ENCODE measurements at places on chromosomes 5 and 9.

DNA sequence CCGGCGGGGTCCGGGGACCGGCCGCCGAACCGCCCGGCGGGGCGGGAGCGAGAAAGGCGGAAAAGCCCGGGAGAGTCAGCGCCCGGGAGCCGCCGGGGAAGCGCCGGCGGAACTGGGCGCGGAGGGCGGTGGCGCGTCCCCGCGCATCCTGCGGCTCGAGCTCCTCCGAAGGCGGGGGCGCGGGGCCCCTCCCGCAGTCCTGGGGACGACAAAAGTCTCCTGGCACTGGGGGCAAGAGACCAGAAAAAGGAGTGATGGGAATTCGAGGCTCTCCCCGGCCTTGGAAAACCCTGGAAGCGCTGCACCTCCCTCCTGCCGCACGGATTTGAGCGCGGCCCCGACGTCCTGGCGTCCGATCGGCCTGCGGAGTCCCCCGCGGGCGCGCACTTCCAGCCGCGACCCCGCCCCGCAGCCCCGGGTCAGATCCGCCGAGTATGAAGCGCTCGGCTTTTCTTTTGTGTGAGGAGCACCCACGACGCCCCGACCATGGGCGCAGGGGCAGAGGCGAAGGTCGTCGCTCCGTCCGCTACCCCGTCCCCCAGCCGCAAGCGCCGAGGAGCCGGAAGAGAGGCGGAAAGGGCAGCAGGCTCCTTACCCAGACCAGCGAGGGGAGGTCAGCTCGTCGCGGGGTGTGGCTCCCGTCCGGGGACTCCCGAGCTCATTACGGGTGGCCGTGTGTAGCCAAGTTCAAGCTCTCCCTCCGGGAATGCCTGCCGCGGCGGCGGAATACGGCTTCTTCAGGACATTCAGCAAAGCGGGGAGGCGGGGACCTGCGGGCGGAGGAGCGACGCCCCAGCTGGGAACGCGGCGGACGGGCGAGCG lies at the start of gene EPB41L4A:
Gene EPB41L4A (minus strand): TSS at position 114 of the 822 bp plus-strand sequence. CDS start 238 bp downstream, outside the sequence.
- peak; percentile 63 for DNase-seq

DNA sequence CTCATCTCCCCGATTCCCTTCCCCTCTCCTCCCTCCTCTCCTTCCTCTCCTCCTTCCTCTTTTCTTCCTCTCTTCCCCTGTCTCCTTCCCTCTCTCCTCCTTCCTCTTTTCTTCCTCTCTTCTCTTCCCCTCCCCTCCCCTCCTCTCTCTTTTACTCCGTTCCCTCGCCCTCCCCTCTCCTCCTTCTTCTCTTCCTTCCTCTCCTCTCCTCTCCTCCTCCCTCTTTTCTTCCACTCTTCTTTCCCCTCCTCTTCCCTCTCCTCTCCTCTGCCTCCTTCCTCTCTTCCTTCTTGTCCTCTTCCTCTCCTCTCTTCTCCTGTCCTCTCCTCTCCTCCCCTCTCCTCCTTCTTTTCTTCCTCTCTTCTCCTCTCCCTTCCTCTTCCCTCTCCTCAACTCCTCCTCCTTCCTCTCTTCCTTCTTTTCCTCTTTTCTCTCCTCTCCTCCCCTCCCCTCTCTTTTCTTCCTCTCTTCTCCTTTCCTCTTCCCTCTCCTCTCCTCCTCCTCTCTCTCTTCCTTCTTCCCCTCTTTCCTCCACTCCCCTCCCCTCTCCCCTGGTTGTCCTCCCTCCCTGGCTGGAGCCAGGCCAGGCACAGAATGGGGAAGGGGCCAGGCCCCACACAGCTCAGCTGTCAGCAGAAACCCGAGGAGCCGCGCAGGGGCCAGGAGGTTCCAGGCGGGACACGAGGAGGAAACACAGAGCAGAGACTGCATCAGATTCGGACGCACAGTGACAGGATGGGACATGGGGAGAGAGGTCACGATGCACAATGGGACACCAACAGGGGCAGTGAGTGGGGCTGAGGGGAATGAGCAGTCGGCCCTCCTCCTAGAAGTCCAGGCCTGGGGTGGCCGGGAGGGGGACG lies 48.0 kb downstream of the CAMK2A start:
- DNase-seq: no peak

- DNase-seq: no peak
Observed at GRCh38 chr9:7963026-7963425, 163.4 kb upstream of the DMAC1 start.

- DNase-seq: no peak
Observed at GRCh38 chr5:62671479-62671878, 92.9 kb downstream of the LRRC70 start.

DNA sequence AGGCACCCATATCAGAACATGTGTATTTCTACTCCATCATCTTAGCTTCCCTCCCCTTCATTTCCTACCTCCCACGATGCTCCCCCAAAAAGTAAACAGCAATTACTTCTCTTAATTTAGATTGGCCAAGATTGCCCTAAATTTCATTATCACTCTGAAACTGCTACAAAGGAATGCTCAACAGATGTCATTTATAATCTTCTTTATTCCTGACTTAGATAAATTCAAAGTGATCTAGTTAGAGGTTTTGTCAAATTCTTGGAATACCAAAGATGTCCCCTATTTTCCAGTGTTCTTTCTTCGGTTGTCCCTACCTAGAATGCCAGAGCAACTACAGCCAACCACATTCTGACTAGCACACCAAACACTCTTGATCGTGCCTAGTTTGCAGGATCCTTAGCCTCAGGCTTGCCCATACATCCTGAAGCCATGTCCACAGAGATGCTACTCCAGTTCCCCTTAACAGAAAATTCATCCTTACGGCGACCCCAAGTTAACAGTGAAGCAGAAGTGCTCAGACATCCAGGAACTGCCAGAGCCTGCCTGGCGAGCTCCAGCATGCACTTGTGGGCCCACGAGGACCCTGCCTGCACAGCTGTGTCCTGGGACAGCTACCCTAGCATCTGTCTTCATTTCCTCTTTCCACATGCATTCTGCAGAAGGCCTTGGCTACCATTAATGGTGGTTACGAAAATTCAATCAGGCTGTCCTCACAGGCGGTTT lies 31.6 kb downstream of the DAP start:
- no peak for DNase-seq

DNA sequence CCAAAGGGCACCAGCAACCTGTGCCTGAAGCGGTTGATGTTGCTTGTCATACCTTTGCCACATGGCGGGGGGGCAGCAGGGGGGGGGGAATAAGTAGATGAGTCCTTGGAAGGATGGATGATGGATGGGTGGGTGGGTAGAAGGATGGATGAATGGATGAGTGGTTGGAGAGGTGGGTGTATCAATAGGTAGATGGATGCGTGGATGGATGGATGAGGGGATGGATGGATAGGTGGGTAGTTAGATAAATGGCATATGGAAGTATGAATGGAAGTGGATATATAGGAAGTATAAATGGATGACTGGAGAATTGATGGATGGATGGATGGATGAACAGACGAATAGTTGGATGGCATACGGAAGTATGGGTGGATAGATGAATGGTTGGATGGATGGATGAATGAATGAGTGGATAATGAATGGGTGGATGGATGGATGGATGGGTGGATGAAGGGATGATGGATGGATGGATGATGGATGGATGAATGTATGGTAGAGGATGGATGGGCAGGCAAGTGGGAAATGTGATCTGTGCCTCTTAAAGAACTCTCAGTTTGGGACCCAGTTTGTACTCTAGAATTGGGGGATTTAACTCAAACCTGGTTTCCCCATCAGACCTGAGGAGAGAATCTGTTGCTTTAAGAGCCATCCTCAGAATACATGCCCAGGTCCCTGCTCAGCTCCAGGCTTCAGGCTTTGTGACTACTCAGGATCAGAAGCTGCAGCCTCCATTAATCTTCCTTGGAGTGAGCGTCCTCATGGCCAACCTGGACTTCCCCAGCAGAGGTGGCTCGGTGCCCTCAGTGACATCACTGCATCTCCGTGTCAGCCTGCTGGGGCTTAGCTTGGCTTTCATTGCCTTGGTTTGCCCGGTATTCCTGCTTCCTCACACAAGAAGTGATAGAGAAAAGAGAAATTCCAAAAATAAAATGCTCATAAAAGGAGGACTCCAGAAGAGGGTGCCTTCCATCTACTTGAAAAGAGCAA lies 27.6 kb upstream of the SUSD3 start:
- DNase-seq: no peak

- no peak for DNase-seq
Observed at GRCh38 chr9:95071450-95071849, 246.1 kb downstream of the FANCC start.

DNA sequence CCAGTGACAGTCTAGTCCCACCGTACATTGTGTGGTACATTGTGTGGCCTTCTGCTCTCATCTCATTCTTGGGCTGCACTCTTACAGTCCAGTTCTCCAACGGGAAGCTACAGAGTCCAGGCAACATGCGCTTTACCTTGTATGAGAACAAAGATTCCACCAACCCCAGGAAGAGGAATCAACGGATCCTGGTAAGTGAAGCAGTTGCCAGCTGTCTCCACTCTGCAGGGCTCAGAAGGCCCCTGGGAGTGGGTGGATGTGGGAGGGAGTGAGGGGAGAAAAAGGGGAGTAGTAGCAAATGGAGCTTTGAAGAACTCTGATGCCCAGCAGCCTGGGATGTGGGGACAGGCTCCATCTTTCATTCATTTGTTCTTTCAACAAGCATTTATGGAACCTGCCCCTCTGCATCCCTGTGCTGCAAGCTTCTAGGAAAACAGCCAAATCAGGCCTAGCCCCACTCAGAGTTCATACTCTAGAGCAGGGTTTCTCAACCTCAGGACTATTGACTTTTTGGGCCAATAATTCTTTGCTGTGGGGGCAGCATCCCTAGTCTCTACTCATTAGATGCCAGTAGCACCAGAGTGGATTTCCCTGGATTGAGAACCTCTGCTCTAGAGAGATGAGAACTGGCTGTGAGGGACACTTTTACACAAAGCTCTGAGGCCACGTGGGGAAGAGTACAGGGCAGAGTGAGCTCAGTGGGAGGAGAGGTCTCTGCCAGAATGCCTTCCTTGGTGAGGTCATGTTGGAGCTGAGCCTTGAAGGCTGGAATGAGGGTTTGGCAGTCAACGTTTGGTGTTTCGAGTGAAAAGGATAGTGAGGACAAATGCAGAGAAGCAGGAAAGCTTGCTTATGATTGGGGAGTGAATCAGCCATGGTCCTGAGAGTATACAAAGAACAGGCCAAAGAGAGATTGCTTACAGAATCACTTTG lies 1.1 kb downstream of the POLR1E start:
- DNase-seq: no peak

- DNase-seq: no peak
Observed at GRCh38 chr5:95886340-95887044, 64.0 kb upstream of the GLRX start.

- DNase-seq: no peak
Observed at GRCh38 chr5:31062902-31063580, 130.4 kb upstream of the CDH6 start.

DNA sequence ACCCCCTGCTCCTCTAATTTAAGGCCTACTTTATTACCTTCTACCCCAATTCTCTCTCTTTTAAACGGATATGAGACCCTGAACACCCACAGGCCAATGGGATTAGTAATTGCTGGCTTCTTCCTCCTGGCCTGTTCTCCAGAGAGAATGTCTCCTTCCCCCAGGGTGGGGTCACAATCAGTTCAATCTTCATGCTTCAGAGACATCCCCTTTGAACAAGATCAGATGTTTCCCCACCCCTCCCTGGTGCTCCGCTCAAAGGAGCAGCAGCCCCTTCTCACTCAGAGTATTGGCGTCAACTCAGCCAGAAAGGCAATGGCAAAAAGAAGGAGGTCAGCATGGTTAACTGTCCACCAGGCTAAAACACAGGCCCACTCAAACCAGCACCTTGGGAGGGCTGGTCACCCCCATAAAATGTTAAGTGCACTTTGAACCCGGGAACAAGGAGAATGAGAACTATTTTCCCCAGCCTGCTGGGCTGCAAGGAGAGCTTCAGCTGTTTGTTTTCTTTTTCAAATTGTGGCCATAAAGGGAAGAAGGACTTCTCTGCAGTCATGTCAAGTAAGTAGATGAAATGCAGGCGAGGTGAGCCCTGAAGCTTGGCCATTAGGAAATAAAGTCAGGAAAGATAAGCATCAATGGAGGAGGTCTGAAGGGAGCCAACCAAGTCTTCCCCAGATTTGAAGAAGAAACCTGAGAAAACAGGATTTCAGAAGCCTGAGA lies 20.1 kb downstream of the LHFPL2 start:
- no peak for DNase-seq

DNA sequence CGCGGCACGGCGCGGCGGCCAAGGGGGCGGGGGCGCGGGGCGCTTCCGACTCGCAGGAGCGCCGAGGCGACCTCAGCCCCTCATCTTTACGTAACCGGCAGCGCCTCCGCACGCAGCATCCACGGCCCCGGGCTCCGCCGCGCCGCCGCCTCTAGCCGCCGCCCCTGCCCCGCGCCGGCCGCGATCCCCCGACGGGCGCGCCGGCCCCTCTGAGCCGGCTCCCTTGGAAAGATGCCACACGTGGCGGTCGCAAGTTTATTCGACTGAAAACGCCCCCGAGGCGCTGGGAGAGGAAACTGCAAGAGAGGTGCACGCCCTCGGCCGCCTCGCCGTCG lies 1.0 kb downstream of the KLF9 start:
- peak; percentile 66 for DNase-seq

- no peak for DNase-seq
Observed at GRCh38 chr9:68975365-68976043, 38.4 kb downstream of the PRKACG start.

- no peak for DNase-seq
Observed at GRCh38 chr5:76332611-76333205, 70.4 kb upstream of the IQGAP2 start.

DNA sequence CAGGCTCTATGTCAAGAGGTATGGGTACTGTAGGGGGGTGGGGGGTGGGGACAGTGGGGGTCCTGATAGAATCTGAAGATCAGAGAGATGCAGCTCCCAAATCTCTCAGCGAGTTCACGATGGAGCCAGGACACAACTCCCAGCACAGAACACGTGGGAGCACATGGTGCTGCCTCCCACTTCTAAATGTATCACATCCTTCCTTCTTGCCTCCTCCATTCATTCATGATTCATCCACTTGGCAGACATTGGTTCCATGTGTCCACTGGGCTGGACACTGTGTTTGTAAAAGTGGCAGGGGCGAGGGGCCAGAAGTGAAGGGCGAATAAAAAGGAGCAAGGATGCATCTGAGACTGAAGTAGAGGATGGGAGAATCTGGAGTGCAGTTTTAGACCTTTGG lies 33.9 kb downstream of the SH3TC2 start:
- DNase-seq: no peak
